ENCODE measurements at places on chromosomes 3 and 15. TPM values are rescaled to one million over a fixed set of nuclear protein-coding genes. Genes with fewer than 3 reads are reported as not detected.

The PIGBOS1 gene
- 8.6 TPM for total RNA-seq

The PLA1A gene
- total RNA-seq, result 0.36 TPM

The THBS1 gene
- 374 TPM for total RNA-seq

The IL5RA gene
- not detected for total RNA-seq

The SLC35A5 gene
- 17.7 TPM for total RNA-seq

Data from PC-3 (cell line).